ENCODE measurements at places on chromosomes 5 and 9.
A peak's percentile ranks its signal among the peaks of the same experiment; 100 is the strongest.

DNA sequence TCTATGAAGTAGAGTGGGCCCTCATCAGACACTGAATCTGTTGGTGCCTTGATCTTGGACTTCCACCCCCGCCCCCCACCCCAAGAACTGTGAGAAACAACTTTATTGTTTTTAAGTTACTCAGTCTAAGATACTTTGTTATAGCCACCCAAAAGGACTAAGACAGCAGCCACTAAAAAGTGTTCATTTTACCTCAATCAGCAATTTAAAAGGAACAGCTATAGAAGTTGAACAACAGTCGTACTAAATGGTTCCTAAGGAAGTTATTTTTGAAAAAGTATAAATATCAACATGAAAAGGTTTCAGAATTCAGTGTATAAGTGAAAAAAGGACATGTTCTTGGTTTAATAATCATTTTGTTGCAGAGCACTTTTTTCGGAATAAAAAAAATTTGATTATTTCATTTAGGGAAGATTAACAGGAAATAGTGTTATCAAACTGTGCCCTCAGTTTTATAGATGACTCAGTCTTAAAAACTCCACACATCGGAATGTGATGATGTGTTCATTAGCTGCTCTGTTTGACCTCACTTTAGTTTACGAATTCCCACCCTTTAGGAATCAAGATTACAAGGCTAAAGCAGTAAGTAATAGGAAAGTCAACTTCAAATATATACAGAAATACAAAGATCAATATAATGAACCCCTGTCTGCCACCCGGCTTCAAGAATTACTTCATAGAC is 71.2 kb downstream of the MTAP start:
- peak; percentile 48 for DNase-seq

GRCh38 chr5:177094224-177095087 is 7.7 kb downstream of the FGFR4 start:
- no peak for DNase-seq

GRCh38 chr5:7391814-7392692 is 3.9 kb upstream of the ADCY2 start:
- no peak for DNase-seq

GRCh38 chr5:120509053-120509452 is 45.0 kb downstream of the PRR16 start:
- no peak for DNase-seq

GRCh38 chr9:78006734-78007133 is 24.9 kb downstream of the GNAQ start:
- DNase-seq: no peak

- no peak for DNase-seq
Observed at GRCh38 chr9:81605170-81605670, 84.1 kb downstream of the TLE1 start.

DNA sequence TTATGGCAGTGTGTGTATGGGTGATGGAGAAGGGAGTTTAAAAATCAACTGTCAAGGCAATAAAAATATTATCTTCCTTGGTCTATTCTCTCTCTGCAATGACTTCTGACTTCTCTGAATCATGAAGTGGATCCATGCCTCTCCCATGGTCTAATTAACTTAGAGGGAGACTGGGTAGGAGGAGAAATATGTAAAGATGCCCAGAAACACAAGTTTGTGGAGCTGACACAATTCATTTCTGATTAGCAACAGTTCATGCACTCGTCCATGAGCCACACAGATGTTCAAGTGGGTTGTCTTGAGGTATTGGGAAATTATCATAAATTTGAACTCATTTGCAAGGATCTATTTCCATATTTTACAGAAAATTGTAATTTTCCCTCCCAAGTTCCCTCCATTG is 38.1 kb downstream of the INSYN2B start:
- no peak for DNase-seq

DNA sequence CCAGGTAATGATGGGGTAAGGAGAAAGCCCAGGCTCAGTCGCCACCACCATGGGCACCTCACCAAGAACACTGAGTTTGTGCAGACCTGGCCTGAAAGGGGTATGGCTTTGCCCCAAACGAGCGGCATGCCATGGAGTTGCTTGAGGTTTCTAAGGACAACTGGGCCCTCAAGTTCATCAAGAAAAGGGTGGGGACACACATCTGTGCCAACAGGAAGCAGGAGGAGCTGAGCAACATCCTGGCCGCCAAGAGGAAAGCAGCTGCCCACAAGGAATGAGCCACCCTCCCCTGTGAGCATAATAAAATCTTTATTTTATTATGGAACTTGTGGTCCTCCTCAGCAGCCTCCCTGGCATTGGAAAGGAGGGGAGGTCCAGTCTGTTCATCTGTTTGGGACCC is 23.8 kb downstream of the CD14 start:
- no peak for DNase-seq

DNA sequence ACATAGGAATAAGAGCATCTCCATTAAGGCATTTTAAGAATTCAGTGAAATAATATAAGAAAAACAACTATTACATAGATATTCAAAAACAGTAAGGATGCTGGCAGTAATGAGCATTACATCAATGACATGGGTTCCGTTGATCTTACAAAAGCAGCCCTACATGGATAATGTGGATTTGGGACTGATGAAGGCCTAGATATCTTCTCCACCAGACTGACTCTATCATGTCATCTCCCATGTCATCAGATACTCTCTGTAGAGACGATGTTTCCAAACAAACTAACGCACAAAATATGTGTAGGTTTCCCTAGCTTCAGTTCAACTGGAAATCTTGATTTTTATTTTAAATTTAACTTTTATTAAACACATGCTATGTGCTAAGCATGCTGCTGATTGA is 3.6 kb downstream of the LURAP1L start:
- no peak for DNase-seq

GRCh38 chr5:37226377-37226776 is 22.8 kb downstream of the CPLANE1 start:
- no peak for DNase-seq

- no peak for DNase-seq
Observed at GRCh38 chr5:115544043-115544435, 536 bp downstream of the FEM1C start.

- no peak for DNase-seq
Observed at GRCh38 chr5:146796911-146797310, 81.6 kb downstream of the PPP2R2B start.

GRCh38 chr9:38331141-38331540 is 61.4 kb upstream of the ALDH1B1 start:
- no peak for DNase-seq

GRCh38 chr9:93574900-93575795 is 1.2 kb upstream of the PHF2 start:
- DNase-seq: no peak

- DNase-seq: no peak
Observed at GRCh38 chr5:178266581-178266980, 34.0 kb upstream of the PHYKPL start.

DNA sequence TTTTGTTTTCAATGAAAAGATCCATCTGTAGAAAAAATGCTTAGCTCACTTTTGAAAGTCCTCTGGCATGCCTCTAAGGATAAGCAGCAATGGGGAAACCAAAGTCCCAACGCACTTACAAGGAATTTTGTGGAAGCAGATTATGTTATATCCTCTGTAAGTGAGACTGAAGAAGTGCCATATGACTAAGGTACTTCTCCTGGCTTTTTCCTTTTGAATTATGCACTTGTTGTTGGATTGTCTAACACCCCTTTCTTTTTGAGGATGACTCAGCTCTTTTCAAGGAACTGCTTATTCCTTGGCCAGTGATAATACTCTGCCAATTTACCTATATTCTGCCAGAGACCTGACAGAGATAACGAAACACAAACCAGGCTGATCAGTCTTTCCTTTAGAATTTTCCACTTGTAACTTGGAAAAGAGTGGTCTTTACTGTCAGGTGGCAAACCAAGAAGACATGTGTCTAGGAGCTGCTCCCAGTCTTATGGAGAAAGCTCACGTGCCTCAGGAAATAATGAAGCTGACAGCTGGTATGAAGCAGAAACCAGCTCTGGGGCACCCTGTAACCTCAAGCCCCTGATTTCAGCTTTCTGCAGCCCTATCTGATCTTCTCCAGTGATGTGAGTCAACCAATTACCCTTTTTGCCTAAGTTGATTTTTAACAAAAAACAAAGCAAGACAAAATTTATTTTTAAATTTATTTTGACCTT is 290.8 kb upstream of the FBXL7 start:
- DNase-seq: no peak

GRCh38 chr9:90870621-90871326 is 69.2 kb downstream of the SYK start:
- DNase-seq: peak; percentile 27

GRCh38 chr5:124701873-124702425 is 44.5 kb downstream of the ZNF608 start:
- no peak for DNase-seq

GRCh38 chr5:11557063-11557462 is 347.2 kb downstream of the CTNND2 start:
- DNase-seq: no peak

- DNase-seq: no peak
Observed at GRCh38 chr5:2270467-2270866, 387.7 kb upstream of the IRX4 start.

DNA sequence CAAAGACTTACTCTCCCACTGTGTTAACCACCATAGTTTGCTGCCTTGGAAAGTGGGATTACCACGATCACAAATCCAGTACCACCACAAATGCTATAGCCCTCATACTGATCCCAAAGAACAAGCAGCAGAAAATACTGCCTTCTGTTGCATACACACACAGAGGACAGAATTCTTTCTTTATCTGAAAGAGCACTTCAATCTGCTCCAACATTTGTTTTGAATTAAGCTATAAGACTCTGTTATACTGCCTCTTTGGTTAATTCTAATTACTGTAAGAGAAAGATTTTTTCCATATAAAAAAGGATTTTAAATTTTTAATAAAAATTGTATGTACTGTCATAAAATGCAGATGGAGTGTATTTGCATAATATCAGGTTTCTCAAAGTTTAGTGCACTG is 69.8 kb downstream of the YIPF5 start:
- DNase-seq: no peak

- DNase-seq: no peak
Observed at GRCh38 chr9:134617836-134618162, 23.8 kb upstream of the COL5A1 start.

GRCh38 chr9:115650768-115651167 is 502.8 kb upstream of the PAPPA start:
- DNase-seq: no peak

DNA sequence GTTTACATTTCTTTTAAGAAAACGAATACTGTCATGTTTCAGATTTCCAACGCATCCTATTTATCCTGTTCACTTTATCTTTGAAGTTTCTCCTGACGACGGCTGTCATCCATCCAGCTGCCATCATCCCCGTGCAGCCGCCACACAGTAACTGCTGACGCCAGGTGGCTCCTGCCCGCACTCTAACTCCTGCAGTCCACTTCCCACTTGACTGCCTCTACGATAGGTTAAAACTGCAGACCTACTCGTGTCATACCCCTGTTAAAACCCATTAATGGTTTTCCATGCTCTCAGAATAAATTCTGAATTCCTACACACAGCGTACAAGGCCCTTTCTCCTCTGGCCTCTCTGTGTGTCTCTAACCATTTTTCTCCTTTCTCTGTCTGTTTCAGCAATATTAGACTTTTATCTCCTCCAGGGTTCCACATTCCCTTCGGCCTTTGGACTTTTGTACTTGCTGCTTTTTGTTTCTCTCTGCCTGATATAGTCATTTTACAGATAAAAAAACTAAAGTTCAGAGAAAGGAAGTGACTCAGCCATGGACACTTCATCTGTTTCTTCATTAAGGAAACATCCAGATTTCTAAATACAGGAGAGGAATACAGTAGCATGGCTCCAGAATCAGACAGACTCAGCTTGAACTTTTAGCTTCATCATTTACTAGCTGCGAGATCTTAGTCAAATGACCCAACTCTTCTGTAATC is 84.9 kb downstream of the ADAMTS12 start:
- no peak for DNase-seq

DNA sequence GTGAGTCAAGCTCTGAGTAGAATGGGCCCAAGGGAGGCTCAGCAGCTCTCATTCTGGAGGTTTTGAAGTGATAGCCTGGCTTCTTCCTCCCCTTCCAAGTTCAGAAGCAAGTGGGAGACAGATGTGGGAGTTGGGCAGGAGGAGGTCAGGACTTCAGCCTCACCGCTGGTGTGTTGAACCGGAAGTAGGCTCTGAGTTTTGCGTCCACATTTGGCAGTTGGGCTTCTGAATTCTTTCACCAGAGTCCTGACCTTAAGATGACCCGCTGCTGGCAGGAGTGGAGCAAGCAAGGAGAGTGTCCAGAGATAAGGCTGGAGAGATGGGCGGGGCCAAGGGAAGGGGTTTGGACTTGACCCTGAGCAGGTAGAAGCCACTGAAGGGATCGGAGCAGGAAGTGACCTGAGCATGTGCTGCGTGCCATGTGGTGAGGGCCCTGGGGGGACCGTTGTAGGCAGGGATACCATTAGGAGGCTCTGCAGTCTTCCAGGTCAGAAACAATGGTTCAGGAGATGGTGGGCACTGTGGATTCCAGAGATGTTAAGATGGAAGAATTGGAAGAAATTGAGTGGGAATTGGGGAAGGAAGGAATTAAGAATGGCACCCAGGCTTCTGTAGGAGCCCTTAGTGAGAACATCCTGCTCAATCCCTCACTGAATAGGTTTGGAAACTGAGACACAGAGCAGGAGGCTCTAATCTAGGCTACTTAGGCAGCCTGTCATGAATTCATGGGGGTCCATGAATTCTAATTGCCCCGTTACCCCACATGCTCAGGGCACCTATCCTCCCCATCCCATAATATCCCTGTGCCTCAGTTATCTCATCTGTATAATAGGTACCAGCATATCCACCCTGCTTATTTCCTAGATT is 25.9 kb downstream of the GALNT12 start:
- no peak for DNase-seq

- DNase-seq: no peak
Observed at GRCh38 chr5:41708604-41708940, 161.7 kb downstream of the OXCT1 start.

- DNase-seq: no peak
Observed at GRCh38 chr5:82749461-82749820, 327.8 kb downstream of the TMEM167A start.

GRCh38 chr5:179245031-179245430 is 100.2 kb downstream of the ADAMTS2 start:
- DNase-seq: no peak

GRCh38 chr9:34500623-34501267 is 22.0 kb downstream of the ENHO start:
- DNase-seq: peak; percentile 29

DNA sequence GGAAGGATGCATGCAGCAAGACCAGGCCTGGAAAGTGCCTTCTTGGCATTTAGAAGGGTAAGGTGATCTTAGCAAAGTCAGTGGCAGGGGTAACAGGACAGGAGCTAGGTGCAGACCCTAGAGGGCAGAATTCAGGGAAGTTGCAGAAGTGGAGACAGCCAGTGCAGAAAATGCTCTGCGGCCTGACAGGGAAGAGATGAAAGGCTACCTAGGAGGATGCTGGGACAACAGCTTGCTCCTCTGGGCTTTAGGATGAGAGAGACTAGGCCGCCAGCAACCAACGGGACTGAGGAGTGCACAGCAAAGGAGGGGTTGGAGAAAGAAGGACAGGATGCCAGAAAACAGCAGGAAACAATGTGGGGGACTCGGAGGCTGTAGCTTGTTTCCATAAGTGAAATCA is 219.9 kb downstream of the FSTL4 start:
- DNase-seq: no peak

DNA sequence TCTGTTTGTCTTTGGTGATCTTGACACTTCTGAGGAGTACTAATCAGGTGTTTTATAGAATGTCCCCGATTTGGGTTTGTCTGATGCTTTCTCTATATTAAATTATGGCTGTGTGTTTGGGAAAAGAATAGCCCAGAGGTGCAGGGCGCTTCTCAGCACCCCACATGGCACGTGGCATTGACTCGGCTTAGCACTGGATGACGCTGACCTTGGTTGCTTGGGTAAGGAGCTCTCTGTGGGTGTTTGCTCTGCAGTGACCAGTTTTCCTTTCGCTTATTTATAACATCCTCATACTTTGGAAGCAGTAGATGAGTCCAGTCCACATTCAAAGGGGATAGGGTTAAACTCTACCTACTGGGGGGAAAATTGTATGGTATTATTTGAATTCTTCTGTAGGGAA is 12.5 kb upstream of the FAM120AOS start:
- DNase-seq: no peak

Measured in HCT116 (cell line).